ENCODE measurements at places on chromosomes 3 and 15. TPM values are rescaled to one million over a fixed set of nuclear protein-coding genes. Genes with fewer than 3 reads are reported as not detected.

DNA sequence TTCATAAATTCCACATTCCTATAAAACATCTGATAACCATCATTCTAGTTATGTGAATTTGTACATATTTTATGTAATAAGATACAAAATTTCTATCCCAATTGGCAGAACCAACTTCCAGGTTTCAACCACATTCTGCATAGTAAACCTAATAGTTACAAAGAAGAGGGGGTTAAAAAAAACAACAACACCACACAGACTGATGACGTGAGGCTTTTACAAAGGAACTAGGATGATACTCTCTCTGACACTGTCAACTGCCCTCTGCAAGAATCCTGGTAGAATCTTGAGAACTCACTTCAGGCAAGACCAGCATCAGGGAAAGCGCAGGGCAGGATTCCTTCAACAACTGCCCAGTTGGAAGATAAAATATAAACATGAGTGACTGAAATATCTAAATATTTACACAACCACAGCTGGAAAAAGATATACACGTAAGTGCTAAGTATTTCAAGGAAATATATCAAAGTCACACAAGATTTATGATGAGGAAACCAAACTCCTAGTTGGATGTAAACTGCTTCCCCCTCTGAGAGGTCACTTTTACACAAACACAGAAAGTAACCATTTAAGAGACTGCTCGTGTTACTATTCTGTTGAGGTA, 816.4 kb downstream of the ROBO1 start:
- DNase-seq, result no peak

GRCh38 chr3:68089572-68090011, 435.2 kb upstream of the SUCLG2 start:
- peak; percentile 98 for DNase-seq

DNA sequence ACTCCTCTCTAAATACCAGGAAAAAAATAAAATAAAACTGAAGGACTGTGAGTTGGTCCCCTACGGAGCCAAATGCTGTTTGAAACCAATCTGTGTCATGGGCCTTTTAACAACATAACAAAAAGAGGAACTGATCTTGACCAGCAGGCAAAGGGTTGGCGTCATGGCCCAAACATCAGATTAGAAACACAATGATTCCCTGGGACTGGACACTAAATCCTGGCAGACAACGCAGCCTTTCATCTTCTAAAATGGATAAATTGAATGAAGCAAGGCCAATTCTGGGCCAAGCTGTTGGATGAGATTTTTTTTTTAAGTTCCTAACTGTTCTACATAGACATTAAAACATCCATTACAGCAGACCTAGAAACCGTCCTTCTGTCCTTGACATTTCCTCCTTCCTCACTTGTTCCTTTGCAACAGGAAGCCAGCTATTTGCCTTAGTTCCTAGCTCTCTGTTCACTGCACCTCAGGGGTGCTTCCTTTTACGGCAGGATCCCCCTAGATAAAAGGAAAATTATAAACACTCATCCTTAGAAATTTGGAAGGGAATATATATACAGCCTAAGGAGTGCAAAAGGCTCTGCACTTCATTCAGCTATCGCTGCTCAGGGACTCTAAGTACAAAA, 21.6 kb upstream of the TAFA4 start:
- no peak for DNase-seq

- no peak for DNase-seq
Observed at GRCh38 chr3:115932807-115933206, 309.5 kb downstream of the GAP43 start.

DNA sequence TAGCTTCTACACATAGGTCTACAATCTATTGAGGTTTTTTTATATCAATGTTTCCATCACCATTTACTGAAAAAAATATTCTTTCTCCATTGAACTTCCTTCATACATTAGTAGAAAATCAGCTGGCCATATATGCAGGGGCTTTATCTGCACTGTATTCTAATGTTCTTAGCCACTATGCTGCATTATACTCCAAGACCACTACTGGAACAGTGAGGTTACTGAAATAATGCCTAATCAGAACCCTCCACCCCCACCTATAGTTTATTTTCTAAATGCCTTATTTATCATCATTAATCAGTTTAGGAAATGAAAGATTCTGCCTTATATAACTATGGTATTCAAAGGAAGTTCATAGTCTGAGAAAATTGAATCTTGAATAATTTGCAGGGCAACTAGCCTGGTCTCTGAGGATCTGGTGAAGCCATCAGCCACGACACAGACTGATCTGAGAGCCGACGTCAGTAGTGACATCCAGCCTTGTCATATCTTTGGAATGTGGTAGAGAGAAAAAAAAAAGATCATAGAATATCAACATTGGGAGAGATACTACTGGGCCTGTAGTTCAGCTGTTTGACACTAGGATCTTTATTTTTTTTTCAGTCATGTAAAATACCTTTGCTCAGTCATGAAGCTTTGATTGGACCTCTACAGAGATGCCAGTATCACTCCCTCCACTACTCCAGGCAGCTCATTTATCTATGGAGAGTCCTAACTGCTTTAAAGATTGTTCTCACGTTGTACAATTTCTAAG, 66.6 kb downstream of the P3H2 start:
- DNase-seq, result peak; percentile 79

GRCh38 chr3:32951410-32951811, at the start of gene CCR4:
TSS of gene CCR4 (plus strand) at chr3:32951644. CDS start at chr3:32953423, 1,779 bp downstream.
- DNase-seq, result no peak

- DNase-seq, result no peak
Observed at GRCh38 chr3:141094790-141095545, 43.8 kb downstream of the SPSB4 start.

DNA sequence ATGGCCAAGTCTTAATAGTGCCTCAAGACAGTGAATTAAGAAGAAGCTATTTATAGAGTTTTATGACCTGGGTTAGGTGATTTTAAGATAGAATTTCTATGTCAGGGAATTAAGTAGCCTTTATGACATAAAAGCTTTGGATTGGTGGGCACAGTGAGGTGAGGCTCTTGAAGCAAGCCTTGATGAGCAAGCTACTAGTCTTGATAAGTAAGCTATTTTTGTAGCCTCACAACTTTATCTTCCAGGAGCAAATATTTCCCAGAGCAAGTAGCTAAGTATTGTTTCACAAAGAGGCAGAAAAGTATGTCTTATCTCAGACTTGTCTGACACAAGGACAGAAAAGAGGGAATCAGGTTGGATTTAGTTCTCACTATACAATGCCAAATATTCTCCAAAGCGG, 491.7 kb upstream of the RASGRP1 start:
- DNase-seq, result peak; percentile 16

DNA sequence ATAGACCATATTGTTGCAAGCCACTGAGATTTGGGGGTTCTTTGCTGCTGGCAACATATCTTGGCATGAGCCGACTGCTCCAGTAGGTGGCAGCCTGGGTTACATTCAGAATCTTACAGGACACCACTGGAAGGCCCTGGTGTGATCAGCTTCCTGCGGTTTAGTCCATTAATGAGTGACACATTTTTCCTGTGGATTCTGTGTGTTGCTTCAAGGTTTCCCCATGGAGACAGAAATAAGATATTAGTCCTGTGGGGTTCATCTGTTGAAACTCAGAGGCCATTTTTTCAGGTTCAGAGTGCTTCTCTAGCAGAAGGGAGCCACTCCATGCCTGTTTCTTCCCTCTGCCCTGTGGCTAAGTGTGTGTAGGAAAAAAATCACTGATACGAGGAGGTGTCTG, 116.2 kb downstream of the MFSD1 start:
- DNase-seq, result peak; percentile 97

DNA sequence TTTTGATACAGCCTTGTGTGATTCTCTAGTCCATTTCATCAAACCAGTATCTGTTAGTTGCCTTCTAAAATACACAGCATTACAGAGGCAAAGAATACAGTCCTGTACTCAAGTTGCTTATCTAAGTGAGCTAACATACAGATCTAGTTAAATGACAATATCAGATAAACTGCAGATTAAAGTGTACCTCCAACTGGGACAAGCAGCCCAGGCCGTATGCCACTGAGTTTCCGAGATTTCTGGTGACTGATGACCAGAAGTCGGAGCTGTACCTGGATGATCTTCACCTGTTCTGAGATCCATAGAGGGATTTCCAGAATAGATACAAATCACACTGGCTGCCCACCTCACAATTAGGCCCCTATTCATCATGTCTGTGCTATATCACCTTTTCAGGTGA, 6.3 kb upstream of the TRIM59 start:
- no peak for DNase-seq

DNA sequence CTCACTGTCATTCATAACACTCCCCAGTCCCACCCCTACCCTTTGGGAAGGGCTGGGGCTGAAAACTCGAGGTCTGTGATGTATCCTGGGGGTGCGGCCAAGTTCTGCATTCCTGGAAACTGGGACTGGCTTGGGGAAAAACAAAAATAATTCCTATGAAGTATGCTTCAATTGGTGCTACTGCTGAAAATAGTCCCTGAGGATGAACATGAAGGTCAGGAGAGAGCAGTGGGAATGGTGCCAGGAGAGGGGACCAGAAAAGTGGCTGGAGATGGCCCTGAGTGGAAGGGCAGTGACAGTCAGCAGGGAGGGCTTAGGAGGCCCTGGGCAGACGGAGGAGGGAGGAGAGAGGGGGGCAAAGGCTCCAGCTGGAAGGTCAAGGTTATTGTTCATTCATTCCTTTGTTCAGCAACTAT, 4.8 kb upstream of the ISLR start:
- no peak for DNase-seq

The PLA2G4F gene
- 2.1 TPM for total RNA-seq

The PDZRN3 gene
- 0.17 TPM for total RNA-seq

The FRMD4B gene
- total RNA-seq, result 20.8 TPM

The TUSC7 gene
- total RNA-seq, result not detected

The ITIH1 gene
- not detected for total RNA-seq

The LCMT2 gene
- 15.1 TPM for total RNA-seq

The USP19 gene
- total RNA-seq, result 39.2 TPM

The EPHA3 gene
- 0.45 TPM for total RNA-seq

The AADAC gene
- total RNA-seq, result 0.17 TPM

The TARS3 gene
- 11.3 TPM for total RNA-seq

Measured in renal cortical epithelial cell (primary cell).